Frontal cortex (tissue), 4 donors: ENCODE measurements at places on chromosomes 2 and 18. TPM values are rescaled to one million over a fixed set of nuclear protein-coding genes. Genes with fewer than 3 reads are reported as not detected.

The SPDYA gene
- 0.82 TPM for total RNA-seq

The COL4A4 gene
- total RNA-seq: 0.41 TPM

The SPATA3 gene
- total RNA-seq: not detected

The ACVR1C gene
- total RNA-seq: 5.7 TPM

The PMAIP1 gene
- total RNA-seq: 0.82 TPM

The PLA2R1 gene
- 1.6 TPM for total RNA-seq

The DPP10 gene
- 74.6 TPM for total RNA-seq

The KCNF1 gene
- 20.0 TPM for total RNA-seq

The RAB17 gene
- total RNA-seq: 0.41 TPM

The SANBR gene
- 90.5 TPM for total RNA-seq

The ALPP gene
- not detected for total RNA-seq

The PROKR1 gene
- total RNA-seq: 0.82 TPM

The UGT1A8 gene
- not detected for total RNA-seq

The ERCC3 gene
- 46.1 TPM for total RNA-seq

The DSEL gene
- 51.4 TPM for total RNA-seq
